Mucosa of gallbladder (tissue), 1 donor: ENCODE measurements at places on chromosomes 12 and 14. TPM values are rescaled to one million over a fixed set of nuclear protein-coding genes. Genes with fewer than 3 reads are reported as not detected.

DNA sequence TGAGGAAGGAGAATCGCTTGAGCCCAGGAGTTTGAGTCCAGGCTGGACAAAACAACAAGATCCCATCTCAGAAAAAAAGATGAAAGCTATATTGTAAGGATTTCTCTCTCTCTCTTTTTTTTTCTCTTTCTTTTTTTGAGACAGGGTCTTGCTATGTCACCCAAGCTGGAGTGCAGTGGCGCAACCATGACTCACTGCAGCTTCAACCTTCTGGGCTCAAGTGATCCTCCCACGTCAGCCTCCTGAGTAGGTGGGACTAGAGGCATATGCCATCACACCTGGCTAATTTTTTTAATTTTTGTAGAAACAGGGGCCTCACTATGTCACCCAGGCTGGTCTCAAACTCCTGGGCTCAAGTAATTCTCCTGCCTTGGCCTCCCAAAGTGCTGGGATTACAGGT is 5.8 kb upstream of the MRPL42 start:
- DNase-seq: no peak

GRCh38 chr14:38042322-38042721 is 165.4 kb upstream of the SSTR1 start:
- DNase-seq: peak; percentile 10

Gene CNTN1
- 38.6 TPM for total RNA-seq

Gene SOX5
- 15.0 TPM for total RNA-seq
